ENCODE measurements at places on chromosomes 1 and 21. TPM values are rescaled to one million over a fixed set of nuclear protein-coding genes. Genes with fewer than 3 reads are reported as not detected.

Gene AURKAIP1
- total RNA-seq = 168 TPM

Gene FBLIM1
- total RNA-seq = 38.9 TPM

Gene GUK1
- 185 TPM for total RNA-seq

Gene C1orf141
- not detected for total RNA-seq

DNA sequence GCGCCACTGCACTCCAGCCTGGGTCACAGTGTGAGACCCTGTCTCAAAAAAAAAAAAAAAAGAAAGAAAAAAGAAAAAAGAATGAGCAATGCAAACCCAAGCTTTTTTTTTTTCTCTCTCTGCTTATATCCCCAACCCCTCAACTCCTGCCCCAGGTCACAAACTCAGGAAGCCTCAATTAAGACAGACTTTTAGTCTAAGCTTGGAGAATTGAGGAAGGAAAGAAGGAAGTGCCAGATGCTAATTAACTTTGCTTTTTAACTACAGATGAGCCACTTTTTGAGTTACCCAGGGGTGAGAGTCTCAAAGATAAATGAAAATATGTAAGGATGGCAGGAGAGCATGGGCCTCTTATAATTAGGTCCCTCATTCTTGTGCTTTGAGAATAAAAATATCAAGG is 33.3 kb downstream of the PIK3CD start:
- no peak for DNase-seq

GRCh38 chr1:151851886-151852285 is 1.6 kb downstream of the THEM5 start:
- DNase-seq = no peak

DNA sequence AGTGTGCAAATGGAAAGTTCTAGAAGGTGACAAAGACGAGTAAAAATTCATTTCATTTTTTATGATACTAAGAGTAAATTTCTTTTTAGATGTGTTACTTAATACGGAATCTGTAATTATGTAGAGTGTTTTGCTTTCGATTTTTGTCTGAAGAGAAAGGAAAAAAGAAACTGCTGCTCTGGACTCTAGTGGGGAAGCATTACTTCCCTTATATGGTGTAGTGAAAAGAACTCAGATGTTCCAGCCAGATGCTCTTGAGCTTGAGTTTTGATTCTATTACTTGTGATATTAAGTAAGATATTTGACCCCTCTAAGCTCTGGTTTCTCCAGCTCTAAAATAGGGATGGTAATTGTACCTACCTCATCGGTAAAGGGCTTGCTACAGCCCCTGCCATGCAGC is 12.2 kb upstream of the GPR161 start:
- no peak for DNase-seq

- DNase-seq = no peak
Observed at GRCh38 chr1:162950187-162950586, 89.2 kb upstream of the CCDC190 start.

DNA sequence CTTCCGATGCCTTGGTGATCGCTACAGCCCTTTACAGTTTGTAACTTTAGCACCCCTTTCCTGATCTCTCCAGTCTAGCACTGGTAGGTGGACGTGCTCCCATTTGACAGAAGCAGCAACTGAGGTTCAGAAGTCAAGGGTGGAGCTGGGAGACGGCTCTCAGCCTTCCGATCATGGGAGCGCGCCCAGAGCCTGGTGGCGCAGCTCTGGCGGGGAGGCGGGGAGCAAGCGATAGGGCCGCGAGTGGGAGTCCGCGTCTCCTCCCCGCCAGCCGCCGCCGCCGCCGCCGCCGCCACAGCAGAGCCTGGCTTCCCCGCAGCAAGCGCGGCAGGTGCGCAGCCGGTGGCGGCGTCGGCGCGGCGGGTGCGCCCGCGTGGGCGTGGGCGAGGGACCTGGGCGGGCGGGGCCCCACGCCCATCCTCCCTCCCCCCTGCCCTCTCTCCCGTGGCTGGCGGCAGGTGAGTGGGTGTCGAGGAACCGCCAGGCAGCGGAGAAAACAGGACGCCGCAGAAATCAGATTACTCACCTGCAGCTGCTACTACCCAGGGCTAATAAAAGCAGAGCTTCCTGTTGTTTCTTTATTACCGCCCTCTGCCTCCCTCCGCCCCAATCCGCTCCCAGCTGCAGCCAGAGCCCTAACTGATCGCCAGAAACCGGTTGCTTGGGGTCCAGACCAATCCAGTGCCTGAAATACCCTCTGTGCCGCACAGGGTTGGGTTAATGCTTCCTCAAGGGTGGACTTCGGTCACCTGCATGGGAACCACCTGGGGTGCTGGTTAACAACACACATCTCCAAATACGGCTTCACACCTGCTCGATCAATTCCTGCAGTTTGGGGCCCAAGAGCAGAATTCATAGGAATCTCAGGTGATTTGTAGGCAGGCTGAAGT is 60.2 kb upstream of the ID3 start:
- no peak for DNase-seq

- peak; percentile 71 for DNase-seq
Observed at GRCh38 chr1:93666613-93667384, 14.8 kb downstream of the BCAR3 start.

DNA sequence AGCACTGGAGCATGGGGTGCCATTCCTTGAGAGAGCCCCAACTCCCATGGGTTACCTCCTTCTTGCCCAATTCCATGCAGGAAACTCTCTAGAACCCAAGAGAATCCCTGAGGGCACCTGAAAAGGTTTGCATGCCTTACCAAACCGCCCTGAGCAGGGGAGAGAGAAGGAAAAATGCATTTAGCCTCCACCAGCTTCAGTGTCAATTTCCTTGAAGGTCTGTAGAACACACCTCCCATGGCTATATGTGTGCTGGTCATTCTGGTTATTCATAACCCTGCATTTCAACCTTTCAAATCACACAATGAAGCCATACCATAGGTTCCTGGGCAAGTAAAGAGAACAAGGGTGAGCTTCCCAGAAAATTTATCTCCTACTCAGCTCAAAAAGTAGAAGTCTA is 39.6 kb downstream of the HSD3B1 start:
- no peak for DNase-seq

- DNase-seq = no peak
Observed at GRCh38 chr1:160981584-160982411, 27.2 kb upstream of the ITLN2 start.

DNA sequence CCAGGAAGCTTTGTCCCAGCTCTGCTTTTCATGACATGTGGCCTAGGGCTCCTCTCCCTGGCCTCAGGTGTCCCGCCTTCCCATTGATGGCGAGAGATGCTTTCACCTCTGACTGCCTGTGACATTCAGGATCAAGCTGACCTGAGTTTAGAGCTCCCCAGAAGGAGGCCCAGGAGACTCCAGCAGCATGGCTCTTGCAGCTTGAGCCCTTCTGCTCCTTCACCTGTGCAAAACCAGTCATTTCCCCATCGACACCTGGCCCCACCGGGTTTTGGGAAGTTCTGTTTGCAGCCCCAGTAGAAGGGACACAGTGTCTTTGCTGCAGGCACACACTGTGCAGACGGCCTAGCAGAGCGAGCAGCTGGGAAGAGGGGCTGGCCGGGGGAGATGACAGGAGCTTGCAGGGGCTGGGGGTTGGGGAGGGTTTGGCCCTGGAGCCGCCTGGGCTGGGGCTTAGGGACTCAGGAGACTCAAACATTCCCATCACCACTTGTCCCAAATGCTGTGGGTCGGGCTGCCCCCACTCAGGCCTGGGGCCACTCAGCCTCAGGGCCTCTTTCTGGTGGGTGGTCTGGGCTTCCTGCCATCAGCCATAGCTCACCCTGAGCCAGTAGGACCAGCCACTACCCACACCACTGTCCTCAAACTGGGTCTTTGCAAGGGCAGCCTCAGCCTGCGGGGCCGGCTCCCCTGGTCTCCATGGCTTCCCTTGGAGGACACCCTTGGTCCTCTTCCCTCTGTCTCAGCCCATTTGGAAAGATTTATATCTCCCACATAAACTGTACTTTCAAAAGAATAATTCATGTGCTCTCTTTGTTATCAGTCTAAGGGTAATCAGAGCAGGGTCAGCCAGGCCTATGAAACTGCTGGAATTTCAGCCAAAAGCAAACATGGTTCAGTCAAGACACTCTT is 3.8 kb upstream of the EDN2 start:
- DNase-seq = no peak

- DNase-seq = no peak
Observed at GRCh38 chr1:97056386-97056785, 334.8 kb downstream of the PTBP2 start.

- no peak for DNase-seq
Observed at GRCh38 chr1:225878282-225878681, 3.9 kb downstream of the TMEM63A start.

DNA sequence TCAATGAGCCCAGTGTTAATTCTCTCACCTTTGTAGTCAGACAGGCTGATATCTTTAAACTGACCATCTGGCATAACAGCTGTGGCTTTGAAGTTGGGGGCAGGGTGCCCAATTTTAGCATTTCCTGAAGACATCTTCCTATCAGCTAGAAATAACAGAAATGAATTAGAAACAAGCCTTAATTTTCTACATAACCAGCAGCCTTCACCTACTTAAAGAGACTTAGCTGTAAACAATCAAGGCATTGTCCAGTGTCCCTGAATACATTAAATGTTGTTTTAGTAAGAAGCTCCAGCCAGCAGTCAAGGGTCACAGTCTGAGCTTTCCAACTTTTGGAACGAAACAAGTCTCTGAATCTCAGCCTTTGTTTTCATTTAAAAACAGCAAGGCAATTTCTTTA is 2.8 kb downstream of the PRDX1 start:
- DNase-seq = no peak

DNA sequence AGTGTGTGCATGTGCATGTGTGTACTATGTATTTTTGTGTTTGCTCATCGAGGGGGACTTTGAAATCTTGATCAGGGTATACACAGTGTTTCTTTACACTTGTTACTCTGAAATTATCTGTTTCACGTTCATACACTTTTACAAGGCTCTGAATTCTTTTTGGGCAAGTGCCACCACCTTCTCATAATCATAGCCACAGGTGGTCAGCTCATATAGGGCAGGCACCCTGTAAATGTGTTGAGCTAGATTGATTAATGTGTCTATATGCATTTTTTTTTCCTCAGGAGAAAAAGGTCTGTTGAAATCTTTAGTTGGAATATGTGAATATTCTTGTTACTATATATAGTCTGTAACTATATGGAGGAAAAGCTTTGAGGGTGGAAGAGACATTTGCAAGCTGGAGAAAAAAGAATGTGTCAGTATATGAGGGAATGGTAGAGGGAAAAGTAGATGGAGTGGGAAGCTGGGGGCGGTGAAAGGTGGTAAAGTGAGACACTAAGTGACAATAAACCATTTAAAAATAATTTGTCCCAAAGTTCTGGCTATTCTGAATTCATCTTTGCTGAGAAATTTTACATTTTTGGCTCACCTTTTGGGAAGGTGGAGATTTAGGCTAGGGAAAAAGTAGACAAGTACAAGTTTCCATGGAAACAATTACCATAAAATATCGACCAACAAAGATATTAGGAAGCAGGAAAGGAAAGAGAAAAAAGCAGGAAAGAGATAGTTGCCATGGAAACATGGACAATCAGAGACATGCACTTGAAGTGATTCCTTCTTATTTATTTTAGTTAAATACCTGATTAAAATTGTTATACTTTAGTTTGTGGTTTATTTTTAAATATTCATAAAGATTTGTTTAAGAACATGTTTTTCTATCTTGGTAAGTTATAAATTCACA is 277.5 kb downstream of the PDE4B start:
- no peak for DNase-seq

- DNase-seq = no peak
Observed at GRCh38 chr1:156862584-156862983, 1.9 kb downstream of the NTRK1 start.

GRCh38 chr1:66231681-66232463 is 302.1 kb upstream of the SGIP1 start:
- DNase-seq = no peak

- no peak for DNase-seq
Observed at GRCh38 chr1:153968000-153968363, 280 bp downstream of the CREB3L4 start.

GRCh38 chr1:14733048-14733778 is 134.7 kb downstream of the KAZN start:
- DNase-seq = no peak

- no peak for DNase-seq
Observed at GRCh38 chr1:25682059-25682601, 65.5 kb downstream of the MAN1C1 start.

DNA sequence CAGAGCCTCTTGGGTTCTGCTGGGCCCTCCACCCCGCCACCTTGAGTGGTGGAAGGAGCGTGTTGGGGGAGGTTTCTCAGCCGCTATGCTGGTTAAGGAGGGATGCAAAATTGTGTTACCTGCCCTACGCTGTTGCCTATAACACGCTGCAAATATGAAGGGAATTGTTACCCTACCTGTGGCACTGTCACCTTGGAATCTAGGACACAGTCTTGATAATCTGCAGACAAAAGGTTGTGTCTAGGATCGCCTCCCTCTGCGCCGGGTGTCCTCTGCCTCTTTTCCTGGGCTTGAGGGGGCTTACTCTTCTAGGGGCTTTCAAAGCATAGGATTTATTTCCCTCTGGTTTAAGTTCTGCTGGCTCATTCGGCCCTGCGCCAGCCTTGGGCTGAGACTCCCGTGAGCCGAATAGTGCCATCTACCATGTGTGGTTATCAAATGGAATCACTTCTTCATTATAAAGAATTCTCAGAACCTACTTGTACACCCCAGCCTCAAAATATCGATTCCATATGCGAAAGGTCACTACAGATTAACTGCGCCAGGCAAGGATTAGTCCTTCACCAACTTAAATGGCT is 697 bp downstream of the SLC22A15 start:
- DNase-seq = no peak

GRCh38 chr1:219269171-219269570 is 95.5 kb downstream of the LYPLAL1 start:
- DNase-seq = no peak

GRCh38 chr1:234962340-234962989 is 166.2 kb downstream of the TOMM20 start:
- DNase-seq = peak; percentile 99

DNA sequence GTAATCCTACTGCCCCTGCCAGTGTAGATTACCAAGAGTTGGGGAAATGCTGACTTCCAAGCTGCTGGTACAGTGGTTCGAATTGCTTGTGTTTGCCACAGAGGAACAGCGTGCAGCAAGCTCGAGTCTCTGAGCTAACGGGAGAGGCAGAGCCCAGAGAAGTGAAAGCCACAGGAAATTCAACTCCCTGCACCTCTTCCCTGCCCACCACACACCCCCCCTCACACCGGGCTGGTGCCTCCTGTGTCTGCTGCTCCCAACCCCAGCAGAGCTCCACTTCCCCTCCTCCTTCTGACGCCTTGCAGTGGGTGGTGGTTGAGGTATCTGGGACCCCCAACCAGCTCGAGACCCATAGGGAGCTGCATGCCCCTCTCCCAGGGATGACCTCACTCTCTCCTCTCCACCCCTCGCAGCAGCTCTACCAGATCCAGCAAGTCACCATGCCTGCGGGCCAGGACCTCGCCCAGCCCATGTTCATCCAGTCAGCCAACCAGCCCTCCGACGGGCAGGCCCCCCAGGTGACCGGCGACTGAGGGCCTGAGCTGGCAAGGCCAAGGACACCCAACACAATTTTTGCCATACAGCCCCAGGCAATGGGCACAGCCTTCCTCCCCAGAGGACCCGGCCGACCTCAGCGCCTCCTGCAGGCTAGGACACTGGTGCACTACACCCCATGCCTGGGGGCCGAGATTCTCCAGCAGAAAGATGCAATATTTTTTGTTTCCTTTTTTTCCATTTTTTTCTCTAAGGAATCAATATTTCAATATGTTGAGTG is 13.1 kb upstream of the KCNQ4 start:
- DNase-seq = no peak
